HT1080 (cell line): ENCODE measurements at places on chromosomes 12 and 14. TPM values are rescaled to one million over a fixed set of nuclear protein-coding genes. Genes with fewer than 3 reads are reported as not detected.

PRH2 gene
- total RNA-seq: 0.63 TPM in 1 of 2 replicates, not detected in the other

DNA sequence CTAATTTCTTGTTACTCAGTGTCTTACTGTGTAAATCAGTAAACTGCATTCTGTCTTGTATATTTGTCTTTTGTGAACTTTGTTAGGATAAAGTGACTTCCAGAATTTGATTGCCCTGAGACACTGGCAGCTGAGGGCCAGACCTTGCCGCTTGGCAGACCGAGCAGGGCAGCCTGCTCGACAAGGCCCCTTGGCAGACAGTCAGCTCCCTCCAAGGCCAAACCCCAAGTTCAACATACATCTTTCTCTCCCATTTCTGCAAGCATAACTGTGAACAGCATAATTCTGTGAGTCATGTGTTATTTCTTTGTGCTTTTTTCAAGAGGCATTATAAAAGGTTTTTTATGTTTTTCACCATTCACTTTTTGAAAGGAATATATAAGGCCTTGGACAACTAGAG is 39.2 kb upstream of the BMAL2 start:
- no peak for DNase-seq

GRCh38 chr12:46533723-46534122 is 161.2 kb upstream of the SLC38A2 start:
- no peak for DNase-seq

DNA sequence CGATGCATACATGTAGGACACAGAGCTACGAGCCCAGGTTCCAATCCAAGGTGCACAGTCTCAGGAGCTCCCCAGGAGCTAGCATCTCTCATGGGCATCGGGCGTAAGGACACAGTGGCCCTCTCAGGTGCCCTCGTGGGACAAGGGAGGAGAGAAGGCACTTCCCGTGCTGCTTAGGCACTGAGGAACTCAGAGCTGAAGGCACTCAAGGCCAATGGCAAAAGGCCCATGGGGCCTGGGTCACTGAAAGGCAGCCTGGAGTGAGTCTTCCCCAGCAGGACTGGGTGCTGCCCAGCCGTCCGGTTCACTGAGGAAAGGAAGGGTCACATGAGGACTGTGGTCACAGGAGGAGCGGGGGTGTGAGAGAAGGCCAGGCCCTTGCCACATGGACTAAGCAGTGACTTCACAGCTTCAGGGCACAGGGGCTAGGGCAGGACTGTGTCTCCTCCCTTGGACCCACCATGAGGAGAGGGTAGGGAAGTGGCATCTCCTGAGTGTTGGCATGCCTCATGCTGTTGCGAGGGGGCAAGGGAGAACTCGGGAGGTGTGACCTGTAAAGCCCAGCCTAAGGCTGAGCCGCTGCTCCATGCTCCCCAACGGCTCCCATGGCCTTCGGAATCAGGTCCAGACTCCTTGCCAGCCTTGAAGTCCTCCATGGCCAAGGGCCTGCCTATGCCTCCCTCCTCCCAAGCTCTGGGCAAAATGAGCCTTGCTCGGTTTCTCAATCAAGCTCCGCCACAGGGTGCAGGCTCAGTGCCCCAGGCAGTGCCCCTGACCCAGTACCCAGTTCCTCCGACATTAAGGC is 51.8 kb downstream of the CHGA start:
- DNase-seq: no peak

- DNase-seq: no peak
These were observed 544.0 kb downstream of the GALC start for GRCh38 chr14:87449016-87449415.

DNA sequence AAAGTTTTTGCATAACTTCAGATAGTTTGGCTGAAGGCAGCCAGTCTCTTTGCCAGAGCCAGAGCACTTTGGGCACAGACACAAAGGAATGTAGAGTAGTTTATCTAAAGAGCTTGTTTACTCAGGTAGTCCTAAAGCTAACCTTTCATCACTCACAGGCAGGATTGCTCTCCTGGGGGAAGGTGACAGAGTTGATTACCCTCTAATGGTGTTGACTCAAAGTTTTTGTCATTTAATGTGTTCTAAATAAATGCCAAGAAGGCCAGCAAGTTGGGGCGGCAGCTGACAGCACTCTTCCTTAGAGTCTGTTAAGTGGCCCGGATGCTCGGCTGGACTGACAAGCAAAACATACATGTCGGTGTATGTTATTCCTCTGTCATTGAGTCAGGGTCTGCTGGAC is 9.3 kb upstream of the TAS2R46 start:
- DNase-seq: no peak

DNA sequence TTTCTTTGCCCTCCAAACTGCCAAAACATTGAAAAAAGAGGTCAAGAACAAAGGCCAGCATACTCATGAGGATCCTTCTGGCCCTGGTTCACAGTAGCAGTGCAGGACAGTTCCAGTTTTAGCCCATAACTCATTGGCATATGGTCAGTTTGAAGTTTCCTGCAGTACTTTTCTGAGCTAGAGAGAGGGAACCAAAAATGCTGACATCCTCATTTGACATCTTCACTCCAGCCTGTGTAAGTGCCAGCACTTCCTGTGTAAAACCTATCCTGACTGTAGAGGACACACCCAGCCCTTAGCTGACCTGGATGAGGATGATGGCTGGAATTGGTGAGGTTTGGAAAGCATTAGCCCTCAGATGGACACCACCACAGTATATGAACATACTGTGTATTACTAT is 84.1 kb downstream of the FGD4 start:
- no peak for DNase-seq

GRCh38 chr12:57902478-57902969 is 38.8 kb upstream of the ATP23 start:
- DNase-seq: no peak

GRCh38 chr12:82326905-82327503 is 31.2 kb downstream of the CCDC59 start:
- DNase-seq: peak; percentile 4

VPS33A gene
- 22.4 and 23.1 TPM in 2 replicates for total RNA-seq

- DNase-seq: no peak
These were observed 392.0 kb downstream of the LRIG3 start for GRCh38 chr12:58528271-58528670.

AKAP5 gene
- 1.1 TPM in 2 replicates for total RNA-seq

DNA sequence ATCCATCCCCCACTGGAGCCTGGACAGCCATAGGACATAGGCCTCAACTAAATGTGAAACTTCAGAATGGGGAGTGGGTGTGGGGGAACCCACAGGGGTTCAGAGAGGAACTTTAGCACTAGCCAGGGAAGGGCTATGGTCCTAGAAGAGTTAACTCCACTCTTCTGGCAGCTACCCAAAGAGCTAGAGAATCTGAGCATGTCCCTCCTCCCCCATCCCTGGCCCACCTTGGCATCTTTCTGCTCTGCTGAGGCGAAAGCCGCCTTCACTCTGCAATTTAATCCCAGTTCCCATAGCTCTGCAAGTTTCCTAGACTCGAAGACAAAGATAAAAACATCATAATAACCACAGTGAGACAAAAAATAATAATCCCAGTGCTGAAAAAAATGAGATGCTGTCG is 214.7 kb upstream of the RTL1 start:
- no peak for DNase-seq
